ENCODE measurements at places on chromosomes 1 and 21.

- no peak for DNase-seq
Observed at GRCh38 chr1:212728606-212729005, 29.0 kb upstream of the BATF3 start.

DNA sequence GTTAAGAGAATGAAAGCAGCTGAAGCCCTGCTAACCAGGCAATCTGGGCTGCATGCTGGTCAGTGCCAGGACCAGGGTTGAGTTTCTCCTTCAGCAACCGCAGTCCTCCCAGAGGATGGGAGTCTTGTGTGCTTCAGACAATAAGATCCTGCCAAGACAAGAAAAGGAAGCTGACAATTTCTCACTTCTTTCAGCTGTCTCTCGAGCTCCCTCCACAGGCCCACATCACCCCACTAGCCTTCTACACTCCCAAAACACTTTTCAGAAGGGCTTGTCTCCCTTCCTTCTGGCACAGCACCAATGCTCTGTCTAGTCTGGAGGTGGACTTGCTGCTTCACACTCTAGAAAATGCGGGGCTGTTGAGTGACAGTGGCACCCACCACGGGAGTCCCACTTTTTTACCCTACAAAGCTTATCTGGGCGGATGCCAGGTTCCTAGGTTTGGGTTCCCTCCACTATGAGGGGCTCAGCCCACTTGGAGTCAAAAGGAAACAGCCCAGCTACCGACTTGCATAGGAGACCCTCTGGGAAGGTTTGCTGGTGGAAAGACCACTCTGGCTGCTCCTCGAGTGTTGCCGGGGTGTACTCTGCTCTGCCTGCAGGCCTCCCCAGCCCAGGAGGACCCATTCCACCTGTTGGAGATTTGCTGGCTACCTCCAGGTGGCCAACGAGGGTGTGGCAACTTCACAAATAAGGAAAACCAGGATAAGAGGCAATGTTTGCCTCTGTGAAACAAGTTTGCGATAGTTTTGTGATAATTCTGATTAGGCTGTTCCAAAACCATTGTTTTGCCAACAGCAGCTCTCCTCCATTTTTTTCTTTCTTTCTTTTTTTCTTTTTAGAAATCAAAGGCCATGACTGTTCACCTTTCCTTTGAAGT is 68.9 kb downstream of the TENT5C start:
- DNase-seq: peak; percentile 15

- DNase-seq: no peak
Observed at GRCh38 chr1:192099328-192099727, 58.9 kb upstream of the RGS18 start.

- DNase-seq: no peak
Observed at GRCh38 chr1:215744419-215744818, 177.3 kb downstream of the KCTD3 start.

- no peak for DNase-seq
Observed at GRCh38 chr1:175477248-175477647, 266.1 kb downstream of the TNR start.

GRCh38 chr1:167821356-167821685 is 92.6 kb downstream of the ADCY10 start:
- no peak for DNase-seq

GRCh38 chr1:216210081-216210480 is 213.2 kb downstream of the USH2A start:
- no peak for DNase-seq

DNA sequence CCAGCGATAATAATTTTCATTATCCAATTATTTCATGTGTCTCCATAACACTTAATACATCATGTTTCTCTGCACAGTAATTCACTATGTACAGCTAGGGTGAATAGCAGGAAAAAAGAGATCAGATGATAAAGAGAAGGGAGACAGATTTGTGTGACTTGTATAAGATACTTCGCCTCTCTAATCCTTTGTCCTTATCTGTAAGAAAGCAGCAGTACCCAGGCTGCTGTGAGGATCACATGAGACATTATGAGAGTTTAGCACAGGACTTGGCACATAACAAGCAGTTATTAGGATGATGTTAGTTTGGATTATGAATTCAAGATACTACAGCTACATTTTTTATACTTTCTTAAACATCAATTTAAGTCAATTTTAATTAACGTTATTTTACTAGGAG is 6.3 kb downstream of the ERG start:
- DNase-seq: no peak

DNA sequence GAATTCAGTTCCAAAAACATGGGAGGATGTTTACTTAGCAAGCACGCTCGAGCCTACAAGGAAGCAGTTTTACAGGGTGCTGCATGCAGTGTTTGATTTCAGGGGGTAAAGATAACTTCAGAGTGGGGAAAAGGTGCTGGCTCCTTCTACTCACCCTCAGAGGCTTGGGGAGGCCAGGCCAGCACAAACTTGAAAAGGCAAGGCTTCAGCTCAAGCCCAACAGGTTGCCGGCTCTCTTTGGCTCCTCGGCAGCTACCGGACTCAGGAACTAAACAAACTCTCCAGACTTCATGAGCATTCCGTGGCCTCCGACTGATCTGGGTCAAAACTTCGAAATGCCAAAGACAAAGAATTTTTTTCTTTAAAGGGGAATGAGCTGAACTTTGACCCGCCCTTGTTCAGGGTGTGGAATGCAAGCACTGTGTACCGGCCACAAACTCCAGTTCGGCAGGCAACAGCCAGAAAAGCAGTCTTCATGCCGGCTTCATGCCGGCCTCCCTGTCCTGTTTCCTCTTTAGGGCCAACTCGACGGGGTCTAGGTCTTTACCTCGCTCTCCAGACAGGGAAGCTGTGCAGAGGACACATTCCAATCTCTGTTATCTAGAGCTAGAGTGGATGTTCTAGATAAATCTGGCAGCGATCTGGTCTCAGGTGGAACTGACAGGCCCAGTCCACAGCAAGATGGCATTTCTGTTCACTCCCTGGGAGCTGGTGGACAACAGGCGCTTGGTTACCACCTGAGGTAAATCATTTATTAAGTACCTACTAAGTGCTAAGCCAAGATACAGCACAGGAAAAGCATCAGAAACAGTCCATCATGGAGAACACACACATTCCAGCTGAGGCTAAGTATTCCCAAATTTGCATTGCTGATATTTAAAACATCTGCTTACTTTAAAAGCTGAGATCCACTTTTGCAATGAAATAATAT is 75.0 kb downstream of the CD46 start:
- DNase-seq: no peak

GRCh38 chr1:5847013-5847659 is 145.1 kb downstream of the NPHP4 start:
- DNase-seq: no peak

DNA sequence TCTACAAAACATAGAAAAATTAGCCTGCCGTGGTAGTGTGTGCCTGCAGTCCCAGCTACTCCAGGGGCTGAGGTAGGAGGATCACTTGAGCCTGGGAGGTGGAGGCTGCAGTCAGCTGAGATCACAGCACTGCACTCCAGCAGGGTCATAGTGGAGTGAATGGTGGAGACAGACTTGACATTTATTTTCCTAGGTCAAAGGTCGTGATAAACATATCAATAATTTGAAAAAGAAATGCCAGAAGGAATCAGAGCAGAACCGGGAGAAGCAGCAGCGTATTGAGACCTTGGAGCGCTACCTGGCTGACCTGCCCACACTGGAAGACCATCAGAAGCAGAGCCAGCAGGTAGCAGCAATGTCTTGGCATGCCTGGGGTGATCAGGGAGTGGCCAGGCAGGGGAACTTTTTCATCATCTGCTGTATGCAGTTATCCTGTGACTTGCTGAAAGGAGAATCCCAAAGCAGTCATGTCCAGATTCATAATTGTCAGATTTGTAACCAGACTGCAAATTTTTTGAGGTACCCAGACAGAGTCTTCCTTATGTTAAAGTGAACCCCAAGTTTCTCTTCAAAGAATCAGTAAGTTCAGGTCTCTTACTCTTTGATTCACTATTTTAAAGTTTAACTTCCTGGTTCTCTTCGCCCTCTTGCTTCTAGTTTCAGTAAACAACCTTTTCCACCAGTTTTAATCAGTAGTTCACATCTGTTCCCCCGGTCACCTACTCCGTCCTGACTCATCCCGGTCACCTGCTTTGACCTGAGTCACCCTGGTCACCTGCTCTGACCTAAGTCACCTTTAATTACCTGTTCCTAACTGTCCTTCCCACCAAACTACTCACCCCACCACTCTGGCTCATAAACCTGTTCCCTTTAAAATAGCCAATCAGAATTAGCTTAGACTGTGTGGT is 11.3 kb upstream of the SH3BGRL3 start:
- no peak for DNase-seq

GRCh38 chr1:113835686-113836290 is 23.5 kb upstream of the RSBN1 start:
- DNase-seq: peak; percentile 2

- no peak for DNase-seq
Observed at GRCh38 chr1:11318982-11319381, 46.0 kb downstream of the UBIAD1 start.

GRCh38 chr1:150976879-150977694 is 2.5 kb upstream of the CERS2 start:
- DNase-seq: peak; percentile 62

GRCh38 chr1:97834899-97835298 is 85.9 kb downstream of the DPYD start:
- no peak for DNase-seq

GRCh38 chr21:18529254-18529653 is 125.7 kb upstream of the TMPRSS15 start:
- DNase-seq: no peak

DNA sequence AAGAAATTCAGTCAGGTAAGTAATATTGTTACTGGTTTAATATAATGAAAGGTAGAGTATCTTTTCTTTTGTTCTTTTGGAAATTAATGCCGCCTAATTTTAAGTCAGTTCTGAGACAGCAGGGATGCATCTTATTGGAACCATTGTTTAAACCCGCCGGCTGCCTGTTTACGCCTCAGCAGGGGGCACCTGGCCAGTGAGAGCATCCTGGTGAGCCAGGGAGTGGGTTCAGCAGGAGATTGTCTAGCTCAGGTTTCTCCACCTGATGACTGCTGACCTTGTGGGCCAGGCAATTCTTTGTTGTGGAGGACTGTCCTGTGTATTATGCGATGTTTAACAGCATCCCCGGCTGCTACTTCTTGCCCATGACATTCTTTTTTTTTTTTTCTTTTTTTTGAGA is 30.2 kb downstream of the CHAF1B start:
- no peak for DNase-seq

DNA sequence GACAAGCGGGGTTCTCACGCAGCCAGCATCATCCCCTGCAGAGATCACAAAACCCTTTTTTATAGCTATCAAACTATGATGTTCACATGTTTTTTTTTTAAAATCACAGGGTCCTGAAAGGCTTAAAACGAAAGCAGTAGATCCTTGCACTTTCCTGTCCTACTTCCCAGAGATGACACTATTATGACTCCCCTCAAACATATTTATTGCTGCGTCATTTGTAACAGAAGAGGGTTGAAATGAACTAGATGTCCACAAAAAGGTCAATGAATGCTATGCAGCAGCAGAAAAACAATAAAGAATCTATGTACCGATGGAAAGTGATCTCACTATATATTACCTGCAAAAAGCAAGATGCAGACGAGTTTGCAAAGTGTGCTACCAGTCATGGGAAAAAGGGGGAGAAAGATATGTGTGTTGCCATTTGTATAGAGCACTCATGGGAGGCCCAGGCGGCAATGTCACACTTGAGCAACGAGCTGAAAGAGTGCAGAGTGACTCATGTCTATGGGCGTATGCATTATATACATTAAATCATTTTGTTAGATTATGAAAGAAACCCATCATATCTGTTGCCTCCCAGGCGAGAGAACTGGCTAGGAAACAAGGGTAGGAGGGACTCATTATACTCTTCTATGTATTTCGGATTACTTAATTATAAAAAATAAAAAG is 68.9 kb upstream of the PARP1 start:
- no peak for DNase-seq

GRCh38 chr1:115452600-115453329 is 114.7 kb upstream of the NGF start:
- no peak for DNase-seq

GRCh38 chr1:1894354-1895059 is 3.6 kb upstream of the GNB1 start:
- DNase-seq: no peak

DNA sequence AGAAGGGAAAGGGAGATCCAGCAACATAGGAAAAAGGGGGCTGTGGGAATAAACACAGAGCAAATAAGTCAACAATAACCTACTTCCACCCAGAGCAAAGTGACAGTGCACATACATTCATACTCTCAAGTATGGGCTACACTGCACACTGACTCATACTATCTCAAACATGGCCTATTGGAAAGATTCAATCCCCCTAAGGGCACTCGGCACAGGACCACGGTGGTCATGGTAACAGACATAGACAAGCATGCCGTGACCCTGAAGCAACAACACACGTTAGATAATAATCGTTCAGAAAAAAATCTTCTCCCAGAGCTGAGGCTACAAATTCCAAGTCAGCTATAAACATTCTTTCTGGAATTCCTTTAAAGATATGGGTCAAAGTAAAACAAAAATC is 16.8 kb upstream of the JAK1 start:
- no peak for DNase-seq

- no peak for DNase-seq
Observed at GRCh38 chr1:224564454-224565084, 51.5 kb upstream of the CNIH3 start.

GRCh38 chr1:160879056-160879455 is 5.9 kb downstream of the ITLN1 start:
- no peak for DNase-seq

GRCh38 chr1:96723377-96723776 is 1.8 kb downstream of the PTBP2 start:
- DNase-seq: no peak

DNA sequence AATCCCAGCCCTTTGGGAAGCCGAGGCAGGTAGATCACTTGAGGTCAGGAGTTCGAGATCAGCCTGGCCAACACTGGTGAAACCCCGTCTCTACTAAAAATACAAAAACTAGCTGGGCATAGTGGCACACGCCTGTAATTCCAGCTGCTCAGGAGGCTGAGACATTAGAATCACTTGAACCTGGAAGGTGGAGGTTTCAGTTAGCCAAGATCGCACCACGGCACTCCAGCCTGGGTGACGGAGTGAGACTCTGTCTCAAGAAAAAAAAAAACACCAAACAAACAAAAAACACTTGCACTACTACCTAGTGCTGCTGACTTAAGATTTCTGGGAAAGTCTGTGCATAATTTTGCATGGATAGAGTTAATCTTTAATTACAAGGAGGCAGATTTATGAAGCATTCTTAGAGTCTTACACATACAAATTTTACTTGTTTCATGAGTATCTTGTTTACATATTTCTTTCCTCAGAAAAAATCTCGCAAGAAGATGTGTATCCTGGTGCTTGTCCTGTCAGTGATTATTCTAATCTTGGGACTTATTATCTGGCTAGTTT is 8.7 kb upstream of the PPP1R8 start:
- no peak for DNase-seq

DNA sequence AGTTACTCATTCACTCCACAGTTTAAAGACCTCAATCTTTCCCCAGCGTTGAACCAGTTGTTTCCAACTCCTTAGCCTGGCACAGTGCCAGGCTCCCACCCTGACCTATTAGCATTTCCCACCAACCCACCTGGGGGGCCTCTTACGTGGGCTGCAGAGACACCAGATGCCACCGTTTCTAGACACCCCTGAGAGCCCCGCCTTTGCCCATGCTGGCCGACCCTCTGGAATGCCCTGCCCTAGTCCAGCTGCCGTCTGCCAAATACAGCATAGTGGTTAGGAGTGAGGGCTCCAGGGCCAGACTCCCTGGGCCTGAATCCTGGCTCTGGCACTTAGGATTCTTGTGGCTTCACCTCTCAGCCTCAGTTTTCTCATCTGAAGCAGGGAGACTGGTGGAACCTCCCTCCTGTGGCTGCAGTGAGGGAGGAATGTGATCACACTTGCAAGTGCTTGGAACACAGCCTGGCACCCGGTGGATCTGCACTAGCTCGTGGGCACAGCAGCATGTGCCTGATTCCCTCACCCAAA is 65.2 kb downstream of the TMCO4 start:
- no peak for DNase-seq

Data from activated CD4-positive, CD25-positive, alpha-beta regulatory T cell (primary cell).